ENCODE measurements at places on chromosomes 3 and 15.

- no peak for DNase-seq
These were observed 33.3 kb downstream of the MAPK6 start for GRCh38 chr15:52052066-52052935.

DNA sequence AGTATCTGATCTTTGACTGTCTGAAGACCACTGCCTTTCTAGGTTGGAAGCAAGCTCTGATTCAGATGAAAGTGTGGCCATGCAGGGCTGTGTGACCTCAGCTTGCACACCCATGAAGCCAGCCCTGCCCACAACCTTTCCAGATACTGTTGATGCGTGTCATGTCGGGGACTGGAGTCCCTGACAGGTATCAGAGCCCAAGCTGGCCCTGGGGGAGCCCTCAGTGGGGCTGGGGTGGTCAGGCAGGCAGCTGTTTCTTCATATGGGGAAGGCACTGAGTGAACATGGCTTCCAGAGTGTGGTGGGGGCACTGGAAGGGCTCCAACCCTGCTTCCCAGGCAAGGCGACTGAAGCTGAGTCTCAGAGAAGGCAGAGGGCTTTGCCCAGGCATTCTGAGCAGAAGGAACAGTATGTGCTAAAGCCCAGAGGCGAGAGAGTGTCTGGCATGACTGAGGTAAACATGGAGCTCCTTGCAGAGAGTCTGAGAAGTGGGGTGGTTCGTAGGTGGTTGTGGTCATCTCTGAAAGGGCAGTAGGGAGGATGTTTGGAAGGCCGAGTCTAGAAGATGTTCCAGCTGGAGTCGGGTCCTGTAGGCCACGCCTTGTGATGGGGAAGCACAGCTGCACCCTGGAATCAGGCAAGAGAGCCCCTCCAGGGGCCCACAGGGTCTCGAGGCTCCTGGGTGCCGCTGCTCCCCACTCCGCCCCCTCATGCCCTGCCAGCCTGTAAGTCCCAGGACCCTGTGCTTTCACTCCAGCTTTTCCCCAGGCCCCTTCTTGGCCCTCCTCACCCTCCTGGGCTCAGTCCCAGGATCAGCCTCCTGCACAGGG, 122.2 kb downstream of the EEFSEC start:
- no peak for DNase-seq

DNA sequence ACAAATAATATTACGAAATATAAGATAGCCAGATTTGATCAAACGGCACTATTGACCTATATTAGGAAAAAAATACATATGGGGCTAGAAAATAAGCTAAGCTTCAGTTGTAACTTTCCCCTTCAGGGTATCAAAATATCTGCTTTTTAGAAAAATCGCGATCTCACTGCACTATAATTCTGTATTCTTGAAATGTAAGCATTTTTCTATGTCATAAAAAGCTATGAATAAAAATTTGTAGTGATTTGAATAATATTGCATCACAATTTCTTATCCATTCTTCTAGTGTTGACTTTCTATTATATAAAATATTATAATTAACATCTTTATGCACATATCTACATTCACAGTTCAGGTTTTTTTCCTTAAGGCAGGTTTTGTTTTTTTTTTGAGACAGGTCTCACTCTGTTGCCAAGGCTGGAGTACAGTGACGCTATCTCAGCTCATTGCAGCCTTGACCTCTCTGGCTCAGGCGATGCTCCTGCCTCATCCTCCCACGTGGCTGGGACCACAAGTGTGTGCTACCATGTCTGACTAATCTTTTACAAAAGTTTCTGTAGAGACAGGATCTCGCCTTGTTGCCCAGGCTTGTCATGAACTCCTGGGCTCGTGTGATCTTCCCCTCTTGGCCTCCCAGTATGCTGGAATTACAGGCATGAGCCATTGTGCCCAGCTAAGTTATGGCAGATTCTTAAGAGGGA, 21.6 kb downstream of the EMC4 start:
- DNase-seq: no peak

DNA sequence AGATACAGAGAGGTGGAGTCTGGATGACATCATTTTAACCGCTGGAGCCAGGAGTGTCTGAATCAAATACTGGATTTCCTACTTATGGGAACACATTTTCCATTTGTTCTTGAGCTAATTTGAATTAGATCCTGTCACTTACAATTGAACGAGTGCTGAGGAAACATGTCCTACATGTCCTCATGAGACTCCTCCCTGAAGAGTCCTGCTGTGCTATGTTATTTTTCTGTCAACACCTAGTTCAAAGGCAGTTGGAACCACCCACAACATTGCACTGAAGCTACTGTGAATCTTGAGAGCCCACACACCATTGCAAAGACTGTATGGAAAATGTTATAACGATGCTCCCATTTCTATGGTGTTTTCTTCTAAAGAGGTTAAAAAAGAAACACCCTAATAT, 123.5 kb upstream of the CRBN start:
- no peak for DNase-seq

DNA sequence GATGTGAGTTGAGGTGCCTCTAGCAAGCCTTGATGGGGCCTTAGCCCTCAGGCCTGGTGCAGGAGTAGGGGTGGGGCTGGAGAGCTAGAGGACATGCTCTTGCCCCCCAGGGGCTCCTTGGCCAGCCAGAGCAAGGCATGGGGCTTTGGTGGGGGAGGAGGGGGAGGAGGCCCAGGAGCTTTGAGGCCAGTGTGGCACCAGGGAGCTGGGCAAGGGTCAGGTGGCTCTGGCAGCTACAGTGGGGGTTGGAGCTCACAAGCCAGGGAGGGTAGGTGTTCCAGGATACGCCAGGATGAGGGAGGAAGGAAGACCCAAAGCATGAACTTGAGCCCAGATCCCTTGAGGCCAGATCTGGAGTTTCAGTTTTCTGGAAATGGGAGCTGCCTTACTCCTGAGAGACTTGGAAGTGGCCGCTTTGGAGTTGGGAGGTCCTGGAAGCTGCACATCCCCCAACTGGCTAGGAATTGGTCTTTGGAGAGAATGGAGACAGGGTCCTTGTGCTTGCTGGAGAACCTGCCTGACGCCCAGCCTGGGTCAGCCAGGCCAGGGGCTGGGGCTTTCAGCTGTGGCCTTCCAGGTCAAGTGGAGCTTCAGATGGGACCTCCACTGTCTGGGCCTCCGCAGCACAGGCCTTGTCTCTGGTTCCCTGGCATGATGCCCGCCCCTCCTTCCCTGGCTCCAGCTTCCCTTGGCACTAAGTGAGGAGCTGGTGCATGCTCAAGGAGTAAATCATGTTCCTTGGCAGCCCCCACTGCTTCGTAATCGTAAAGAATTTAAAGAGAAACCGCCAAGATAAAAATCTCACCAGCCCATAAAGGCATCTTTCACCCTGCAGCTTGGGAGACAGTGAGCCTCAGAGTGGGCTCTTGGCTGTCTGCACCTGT, 8.7 kb downstream of the SEMA3F start:
- DNase-seq: no peak

DNA sequence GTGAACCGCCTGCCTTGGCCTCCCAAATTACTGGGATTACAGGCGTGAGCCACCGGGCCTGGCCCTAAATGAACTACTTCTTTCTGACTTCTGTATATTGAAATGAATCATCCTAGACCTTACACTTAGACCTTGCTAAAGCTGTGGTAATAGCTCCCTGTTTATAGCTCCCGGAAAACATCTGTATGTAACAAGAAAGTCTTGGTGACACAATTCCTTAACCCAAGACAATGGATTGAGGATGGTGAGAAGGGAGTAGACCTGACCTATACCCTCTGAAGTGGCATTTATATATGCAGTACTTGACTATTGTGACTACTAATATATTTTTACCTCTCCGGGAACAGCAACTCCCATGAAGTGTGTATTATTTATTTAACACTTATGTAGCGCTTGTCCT, 48.0 kb upstream of the TBL1XR1 start:
- DNase-seq: no peak

Data from stimulated activated CD4-positive, alpha-beta T cell treated with anti-CD3 and anti-CD28 coated beads, Interleukin-1b, Interleukin-23, amount 100 ng/mL, for 48 hours (primary cell).